H1 (cell line): ENCODE measurements at places on chromosomes 4 and X. TPM values are rescaled to one million over a fixed set of nuclear protein-coding genes. Genes with fewer than 3 reads are reported as not detected.

DNA sequence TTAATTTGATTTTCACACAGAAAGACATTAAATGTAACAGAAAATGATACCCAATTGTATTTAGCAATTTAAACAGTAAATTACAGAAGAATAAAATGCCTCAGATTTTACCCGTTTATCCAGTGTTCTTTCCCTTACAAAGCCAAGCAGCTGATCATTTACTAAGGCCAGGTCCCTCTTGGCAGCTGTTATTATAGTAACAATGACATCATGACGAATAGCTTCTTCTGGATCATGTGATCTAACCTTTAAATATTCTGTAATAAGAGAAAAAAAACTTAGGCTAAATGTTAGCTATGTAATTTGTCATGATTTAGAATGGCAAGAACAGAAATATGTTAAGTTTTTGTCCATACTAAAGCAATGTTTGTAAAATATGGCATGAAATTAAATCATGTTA, 69.4 kb downstream of the PDS5A start:
- H3K4me3 ChIP-seq: no peak overlapping the region
- no peaks in the 10 kb centered on the region for H3K4me1 ChIP-seq
- DNase-seq: no peak
- no peaks in the 10 kb centered on the region for H3K27me3 ChIP-seq
- H3K27ac ChIP-seq: no peak overlapping the region

RPA4 gene
- total RNA-seq: 0.24 and 0.34 TPM in 2 replicates

ATP6AP2 gene
- 66.0 and 71.7 TPM in 2 replicates for total RNA-seq

TRIM60 gene
- total RNA-seq: not detected in 2 replicates
